ENCODE measurements at places on chromosomes 3 and 15.

DNA sequence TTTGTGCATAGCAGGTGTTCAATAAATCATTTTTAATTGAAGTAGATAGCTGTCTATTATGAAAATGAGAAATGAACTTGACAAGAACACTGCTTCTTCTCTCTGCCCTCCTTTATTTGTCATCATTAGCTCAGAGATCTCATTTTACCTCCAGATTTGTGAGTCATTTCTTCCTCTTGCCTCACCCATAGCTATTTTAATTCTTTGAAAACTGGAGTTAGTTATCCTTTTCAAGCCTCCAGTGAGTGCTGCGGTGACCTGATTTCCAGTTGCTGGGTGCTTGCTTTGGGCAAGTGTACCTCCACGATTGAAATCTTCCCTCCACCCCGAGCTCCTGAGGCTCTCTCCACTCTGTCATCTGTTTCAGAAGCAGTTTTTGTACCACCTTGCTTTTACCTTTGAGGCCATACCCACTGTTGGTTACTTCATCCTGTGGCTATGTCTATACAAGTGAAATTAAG, 114.6 kb downstream of the NFKBIZ start:
- no peak for DNase-seq

DNA sequence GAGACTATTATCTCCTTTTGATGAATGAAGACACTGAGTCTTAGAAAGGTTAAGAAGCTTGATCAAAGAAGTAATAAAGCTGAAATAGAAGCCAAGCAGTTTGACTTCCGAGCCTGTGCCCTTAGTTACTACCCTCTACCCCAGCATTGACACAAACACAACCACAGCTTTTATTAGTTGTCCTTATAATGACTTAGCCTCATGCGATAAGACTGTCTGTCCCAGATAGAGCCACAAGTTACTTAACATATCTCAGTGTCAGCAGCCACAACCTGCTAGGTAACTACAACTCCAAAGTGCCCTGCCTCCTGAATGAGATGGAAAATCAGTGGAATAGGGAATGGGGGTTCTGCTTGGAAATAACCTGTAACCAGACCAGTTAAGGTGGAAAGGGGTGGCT, 781.6 kb upstream of the CFAP20DC start:
- DNase-seq, result no peak

- DNase-seq, result no peak
Measured at GRCh38 chr3:86976219-86976618, 14.7 kb downstream of the VGLL3 start.

DNA sequence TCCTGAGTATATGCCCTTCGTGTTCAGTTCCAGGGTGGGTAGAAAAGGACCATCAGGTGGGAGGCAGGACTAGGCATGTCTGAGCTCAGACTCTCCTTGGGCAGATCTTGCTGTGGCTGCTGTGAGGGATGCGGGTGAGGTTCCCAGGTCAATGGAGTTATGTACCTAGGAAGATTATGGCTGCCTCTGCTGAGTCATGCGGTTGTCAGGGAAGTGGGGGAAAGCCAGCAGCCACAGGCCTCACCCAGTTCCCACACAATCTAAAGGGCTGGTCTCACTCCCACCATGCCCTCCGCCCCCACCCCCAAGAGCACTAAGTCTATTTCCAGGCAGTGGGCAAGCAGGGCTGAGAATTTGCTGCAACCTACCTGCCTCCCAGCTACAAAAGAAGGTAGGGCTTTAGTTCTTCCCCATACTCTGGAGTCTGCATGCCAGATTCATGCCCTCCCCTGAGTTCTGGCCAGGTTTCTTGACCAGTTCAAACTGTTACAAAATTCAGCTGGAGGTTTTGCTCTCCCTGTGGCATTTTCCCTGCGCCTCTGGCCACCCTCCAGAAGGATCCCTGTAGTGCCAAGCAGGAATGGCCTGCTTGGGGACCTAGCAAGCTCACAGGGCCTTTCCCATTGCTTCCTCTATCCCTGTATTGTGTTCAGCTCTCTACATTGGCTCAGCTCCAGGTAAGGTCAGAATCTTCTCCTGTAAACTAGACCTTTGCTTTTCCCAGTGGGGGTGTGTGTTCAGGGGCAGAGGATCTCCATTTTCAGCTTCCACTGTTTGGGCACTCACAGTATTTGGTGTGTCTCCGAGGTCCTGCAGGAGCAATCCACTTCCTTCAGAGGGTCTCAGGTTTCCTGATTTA, 12.7 kb upstream of the TMCO5A start:
- no peak for DNase-seq

- no peak for DNase-seq
Measured at GRCh38 chr3:14243782-14244181, 65.2 kb downstream of the LSM3 start.

DNA sequence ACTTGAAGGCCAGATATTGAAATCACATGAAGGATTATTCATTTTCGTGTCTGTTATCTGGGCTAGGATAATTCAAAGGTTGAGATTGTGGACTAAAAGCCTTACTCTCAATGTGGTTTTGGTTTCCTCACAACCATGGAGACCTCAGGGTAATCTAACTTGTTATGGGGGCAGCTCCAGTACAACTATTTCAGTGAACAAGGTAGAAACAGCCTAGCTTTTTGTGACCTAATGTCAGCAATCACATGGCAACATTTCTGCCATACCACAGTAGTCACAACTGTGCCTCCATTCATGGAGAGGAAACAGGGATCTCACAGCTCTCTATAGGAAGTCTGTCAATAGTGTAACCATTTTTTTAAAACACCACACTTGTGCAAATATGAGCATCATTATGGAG, 62.4 kb upstream of the RARB start:
- DNase-seq, result no peak

DNA sequence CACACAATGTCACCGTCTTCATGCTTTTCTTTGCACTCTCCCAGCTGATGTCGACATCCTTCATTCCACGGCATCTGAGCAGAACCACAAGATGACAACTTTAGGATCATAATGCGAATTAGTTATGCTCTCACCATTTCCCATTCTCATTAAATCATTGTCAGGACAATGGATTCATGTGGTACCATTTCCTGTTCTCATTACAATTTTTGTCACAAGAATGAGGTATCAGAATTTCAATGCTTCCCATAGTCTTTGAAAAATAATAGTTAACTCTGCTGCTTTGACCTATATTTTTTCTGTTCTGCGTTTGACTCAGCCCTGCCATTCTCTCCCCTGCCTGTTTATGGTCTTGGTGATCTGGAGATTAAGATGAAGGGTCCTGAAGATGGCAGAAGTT, 175.7 kb upstream of the MDFIC2 start:
- DNase-seq, result no peak

GRCh38 chr3:29181149-29181780, 99.6 kb upstream of the RBMS3 start:
- DNase-seq, result no peak

- DNase-seq, result no peak
Measured at GRCh38 chr15:76274226-76274625, 37.0 kb downstream of the ETFA start.

GRCh38 chr3:43688245-43688650, 2.5 kb upstream of the ABHD5 start:
- DNase-seq, result no peak

DNA sequence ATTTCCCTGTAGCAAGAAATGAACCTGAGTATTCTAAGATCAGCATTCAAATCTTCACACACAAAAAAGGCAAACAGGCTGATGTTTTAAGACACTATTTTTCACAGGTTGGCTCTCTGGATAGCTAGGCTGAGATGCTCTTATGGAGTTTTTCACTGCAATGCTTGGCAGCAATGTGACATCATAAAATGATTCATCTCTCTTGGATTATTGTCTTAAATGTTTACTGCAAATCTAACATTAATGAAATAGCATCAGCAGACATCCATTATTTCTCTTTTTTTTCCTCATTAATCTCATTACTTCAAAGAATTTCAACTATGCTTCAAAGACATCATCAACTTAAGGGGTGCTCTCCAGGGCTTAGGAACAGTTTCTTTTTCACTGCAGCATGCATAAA, 23.6 kb upstream of the SSUH2 start:
- no peak for DNase-seq

DNA sequence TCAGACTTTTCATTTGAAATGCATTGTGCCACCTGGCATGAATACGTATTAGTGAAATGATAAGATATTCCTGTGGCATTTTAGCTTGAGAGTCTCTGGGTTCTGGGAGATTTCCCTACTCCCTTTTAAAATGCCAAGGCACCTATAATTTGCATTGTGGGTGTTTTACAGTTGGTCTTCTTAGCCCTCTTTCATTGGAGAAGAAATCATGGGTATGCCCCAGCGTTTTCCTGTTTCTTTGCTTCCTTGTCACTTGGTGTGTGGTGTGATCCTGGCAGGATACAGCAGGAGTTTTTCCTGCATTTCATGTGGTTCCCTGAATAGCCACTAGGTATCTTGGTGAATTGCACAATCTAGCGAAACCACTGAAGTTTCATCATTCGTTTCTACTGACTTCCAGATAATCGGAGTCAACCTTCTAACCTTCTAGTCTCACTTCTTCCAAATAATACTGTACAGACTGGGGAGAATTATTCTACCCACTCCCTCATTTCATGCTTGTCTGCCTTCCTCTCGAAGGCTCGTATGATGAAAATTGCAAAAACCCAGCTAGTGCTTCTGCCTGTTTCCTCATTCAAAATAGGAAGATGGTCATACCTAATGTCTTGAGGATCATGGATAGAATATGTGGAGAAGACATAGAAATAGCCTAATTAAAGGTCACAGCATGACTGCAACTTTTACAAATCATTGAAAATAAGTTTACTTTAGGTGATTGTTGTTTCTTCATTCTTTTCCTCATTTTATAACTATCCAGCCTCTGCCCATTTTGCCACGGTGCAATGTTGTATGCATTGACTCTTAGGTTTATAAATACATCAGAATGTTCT, 2.6 kb downstream of the BHLHE40 start:
- DNase-seq, result no peak

DNA sequence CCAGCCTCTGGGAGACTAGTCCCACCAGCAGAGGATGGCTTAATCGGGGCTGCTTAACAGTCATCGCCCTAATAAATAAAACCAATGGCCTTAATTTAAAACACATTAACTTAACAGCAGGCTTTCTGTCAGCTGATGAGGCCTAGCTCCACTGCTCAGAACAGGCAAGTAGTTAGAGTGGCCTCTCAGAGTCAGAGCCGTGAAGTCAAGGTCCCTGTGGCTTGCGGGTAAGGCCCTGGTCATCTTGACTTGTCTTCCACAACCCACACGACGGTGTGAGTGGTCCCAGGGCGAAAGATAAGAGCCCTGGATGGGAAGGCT, 11.8 kb downstream of the XXYLT1 start:
- no peak for DNase-seq

DNA sequence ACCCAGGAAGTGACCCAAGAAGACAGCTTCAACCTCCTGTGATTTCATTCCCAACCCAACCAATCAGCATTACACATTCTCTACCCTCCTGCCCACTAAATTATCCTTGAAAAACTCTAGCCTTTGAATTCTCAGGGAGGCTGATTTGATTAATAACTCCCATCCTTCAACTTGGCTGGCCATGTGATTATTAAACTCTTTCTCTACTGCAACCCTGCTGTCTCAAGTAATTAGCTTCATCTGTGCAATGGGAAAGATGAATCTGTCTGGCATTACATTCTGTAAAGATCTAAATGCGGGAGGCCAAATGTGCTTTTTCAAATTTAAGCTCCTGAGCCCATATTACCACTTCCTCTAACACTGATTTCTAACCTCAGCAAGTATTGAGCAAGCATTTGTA, 95.9 kb upstream of the STT3B start:
- no peak for DNase-seq

DNA sequence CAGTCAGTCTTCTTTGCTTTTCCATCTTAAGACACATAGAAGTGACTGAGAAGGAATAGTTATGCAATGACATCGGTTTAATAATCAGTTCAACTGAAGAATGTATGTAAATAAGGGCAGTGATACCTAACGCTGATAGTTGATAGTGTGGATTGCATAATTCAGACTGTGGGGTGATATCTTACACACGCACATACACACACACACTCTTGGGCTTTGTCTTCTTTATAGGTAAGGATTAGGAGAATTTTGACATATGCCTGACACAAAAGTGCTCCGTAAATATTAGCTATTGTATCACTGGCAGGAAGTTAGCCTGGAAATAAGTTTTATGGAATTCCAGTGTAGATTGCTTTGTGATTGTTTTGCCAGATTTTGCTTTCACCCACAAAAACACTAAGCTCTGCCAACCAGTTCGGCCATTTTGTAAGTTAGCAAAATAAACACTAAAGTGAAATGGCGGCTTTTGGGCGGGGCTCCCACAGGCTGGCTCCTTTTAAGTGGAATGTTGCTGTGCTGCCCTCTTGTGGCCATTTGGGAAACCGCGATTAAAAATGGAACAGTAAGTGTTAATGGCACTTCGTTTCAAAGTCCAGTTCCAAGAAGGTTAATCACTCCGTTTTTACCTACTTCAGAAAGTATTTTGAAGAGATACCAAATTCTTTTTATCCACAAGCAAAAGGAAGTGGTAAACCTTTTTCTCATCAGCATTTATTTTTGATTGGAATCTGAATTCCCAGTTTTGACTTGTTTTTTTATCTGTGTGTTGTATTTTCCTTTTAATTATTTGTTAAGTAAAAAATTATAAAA, 17.7 kb downstream of the CHD2 start:
- peak; percentile 51 for DNase-seq

GRCh38 chr15:99447497-99448371, 118.0 kb upstream of the MEF2A start:
- DNase-seq, result no peak

DNA sequence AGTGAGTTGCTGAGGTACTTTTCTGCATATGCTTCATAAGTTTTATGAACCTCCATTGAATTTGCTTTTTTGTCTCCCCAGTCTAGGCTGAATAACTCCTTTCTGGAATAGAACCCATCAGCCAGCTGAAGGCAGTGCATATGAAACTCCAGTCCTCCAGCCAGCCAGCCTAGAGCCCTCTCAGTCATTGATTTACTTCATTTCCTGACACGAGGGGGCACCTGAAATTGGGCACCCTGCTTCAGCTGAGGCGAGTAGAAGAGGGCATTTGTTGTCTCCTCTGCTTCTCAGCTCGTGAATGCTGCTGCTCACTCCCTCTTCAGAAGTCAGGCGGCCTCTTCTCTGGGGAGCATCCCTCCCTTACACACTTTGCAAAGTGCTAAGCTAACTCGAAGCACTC, 32.5 kb downstream of the CHST2 start:
- DNase-seq, result no peak

GRCh38 chr3:62025913-62026312, 347.4 kb downstream of the FEZF2 start:
- DNase-seq, result no peak

DNA sequence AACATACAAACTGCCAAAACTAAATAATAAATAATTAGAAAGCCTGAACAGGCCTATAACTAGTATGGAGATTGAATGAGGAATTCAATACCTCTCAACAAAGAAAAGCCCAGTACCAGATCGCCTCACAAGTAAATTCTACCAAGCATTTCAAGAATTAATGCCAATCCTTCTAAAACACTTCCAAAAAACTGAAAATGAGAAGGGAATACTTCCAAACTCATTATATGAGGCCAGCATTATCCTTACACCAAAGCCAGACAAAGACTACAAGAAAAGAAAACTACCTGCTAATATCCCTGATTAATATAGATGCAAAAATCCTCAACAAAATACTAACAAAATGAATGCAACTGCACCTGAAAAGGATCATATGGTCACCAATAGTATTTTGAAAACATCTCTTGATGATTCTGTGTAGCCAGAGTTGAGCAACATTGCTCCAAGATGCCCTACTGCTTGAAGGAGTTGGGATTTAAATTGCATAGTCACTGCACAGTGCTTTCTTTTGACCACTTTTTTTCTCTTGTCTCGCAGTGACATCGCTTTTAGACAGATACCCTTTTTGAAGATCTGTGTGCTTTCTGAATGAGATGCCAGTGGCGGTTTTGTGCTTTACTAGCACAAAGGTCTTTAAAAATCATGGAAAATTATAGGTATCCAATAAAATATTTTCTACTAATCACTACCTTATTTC, 487.2 kb upstream of the RASGRP1 start:
- no peak for DNase-seq
